ENCODE measurements at places on chromosomes 6 and 20.
A peak's percentile ranks its signal among the peaks of the same experiment; 100 is the strongest.

GRCh38 chr20:38805958-38806854 lies 709 bp downstream of the PPP1R16B start:
- DNase-seq = no peak

- DNase-seq = no peak
Measured at GRCh38 chr6:10237298-10238038, 177.4 kb downstream of the TFAP2A start.

GRCh38 chr6:168577496-168577895 lies 136.5 kb downstream of the SMOC2 start:
- no peak for DNase-seq

DNA sequence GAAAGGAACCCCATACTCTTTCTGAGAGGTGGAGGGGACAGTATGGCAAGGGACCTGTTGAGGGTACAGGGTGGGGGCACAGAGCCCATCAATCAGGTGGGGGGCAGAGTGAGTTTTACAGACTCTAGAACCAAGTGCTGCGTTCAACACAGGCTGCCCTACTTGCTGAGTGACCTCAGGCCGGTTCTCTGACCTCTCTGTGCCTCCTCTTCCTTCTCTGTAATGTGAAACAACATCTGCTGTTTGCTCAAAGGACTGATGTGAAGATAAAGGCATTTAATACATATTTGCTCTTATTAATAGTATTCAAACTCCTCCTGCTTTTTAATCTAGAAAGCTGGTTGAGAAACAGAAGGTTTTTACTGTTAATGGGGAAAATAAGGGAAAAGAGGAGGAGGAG lies 25.9 kb upstream of the APMAP start:
- no peak for DNase-seq

DNA sequence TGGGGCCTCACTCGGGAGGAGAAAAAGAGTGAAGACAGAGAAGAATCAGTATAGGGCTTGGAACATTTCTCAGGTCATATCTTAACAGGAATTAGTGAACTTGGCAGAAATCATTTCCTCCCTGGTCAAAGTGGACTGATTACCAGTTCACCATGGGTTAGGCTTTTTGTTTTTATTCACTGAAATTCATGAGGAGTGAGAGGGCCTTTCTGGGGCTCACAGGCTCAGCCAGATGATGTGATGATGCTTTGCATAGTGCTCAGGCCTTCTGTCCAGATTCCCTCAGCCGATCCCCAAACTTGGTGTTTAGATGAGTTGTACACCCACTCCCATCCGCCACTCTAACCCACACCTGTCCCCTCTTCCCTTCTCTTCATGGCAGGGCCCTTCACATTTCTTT lies 32.5 kb downstream of the SRSF3 start:
- no peak for DNase-seq

- DNase-seq = no peak
Measured at GRCh38 chr20:52303281-52303950, 111.8 kb upstream of the ZFP64 start.

GRCh38 chr20:48995589-48995988 lies 50.5 kb upstream of the CSE1L start:
- DNase-seq = no peak

DNA sequence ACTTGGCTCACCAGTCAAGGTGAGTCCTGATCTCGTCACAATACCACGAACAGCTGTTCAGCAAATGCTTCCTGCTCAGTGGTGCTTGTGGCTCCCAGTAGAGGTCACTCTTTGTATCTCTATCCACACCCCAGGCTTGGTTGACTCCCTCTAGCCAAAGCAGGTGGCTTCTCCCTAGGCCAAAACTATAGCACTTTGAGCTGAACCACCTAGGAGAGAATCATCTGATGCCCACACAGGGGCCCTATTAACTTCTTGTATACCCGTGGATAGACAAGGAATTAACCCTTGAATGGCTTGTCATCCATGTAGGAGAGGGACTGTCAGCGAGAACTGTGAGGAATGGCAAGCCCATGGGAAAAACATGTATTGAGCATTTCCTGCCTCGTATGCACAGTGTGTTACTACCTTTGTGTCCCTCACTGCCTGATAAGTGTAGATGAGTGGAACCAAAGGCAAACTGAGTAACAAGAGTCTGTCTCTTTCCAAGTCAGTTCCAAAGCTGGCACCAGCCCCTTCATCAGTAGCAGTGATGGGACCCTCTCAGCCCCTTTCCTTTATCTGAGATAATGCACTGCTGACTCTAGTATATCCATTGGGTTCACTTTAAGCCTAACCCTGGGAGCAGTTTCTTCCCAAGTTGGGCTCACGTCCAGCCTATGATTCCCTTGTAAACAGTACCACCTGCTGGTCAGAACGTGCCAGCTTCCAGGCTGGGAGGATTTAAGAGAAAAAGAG lies 42.5 kb downstream of the EIF2S2 start:
- DNase-seq = peak; percentile 70

DNA sequence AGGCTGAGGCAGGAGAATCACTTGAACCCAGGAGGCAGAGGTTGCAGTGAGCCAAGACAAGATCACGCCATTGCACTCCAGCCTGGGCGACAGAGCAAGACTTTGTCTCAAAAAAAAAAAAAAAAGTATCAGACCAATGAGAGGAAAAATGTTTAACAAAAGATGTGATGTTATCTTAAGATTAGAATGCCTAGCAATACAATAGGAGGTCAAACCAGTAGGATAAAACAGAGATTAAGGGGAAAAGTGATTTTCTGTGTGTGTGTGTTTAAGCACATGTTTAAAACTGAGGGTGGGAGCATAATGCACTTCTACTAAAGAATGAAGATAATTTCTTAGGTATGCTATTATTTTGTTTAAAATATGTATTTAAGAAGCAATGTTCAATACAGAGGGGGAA lies 17.9 kb downstream of the COL19A1 start:
- DNase-seq = peak; percentile 39

DNA sequence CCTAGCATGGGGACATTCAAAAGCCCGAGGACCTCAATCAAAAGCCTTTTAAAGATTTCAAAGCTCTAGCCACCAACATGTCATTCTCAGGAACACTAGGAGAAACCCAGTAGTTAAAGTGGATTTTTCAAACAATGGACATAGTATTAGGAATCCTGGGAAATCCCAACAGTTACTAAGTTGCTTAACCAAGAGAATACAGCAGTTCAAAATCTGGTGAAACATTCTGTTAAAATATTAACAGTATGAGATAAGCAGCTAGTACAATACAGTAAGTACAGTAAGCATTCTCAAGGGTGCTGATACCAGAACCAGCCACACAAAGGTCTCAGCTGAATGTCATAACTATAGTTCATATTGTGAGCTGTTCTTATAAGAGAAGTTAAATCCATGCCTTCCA lies 68.6 kb downstream of the CDK19 start:
- no peak for DNase-seq

- DNase-seq = no peak
Measured at GRCh38 chr6:133017581-133017980, 203.2 kb downstream of the RPS12 start.

GRCh38 chr20:13771853-13772453 lies 12.8 kb downstream of the ESF1 start:
- DNase-seq = no peak

DNA sequence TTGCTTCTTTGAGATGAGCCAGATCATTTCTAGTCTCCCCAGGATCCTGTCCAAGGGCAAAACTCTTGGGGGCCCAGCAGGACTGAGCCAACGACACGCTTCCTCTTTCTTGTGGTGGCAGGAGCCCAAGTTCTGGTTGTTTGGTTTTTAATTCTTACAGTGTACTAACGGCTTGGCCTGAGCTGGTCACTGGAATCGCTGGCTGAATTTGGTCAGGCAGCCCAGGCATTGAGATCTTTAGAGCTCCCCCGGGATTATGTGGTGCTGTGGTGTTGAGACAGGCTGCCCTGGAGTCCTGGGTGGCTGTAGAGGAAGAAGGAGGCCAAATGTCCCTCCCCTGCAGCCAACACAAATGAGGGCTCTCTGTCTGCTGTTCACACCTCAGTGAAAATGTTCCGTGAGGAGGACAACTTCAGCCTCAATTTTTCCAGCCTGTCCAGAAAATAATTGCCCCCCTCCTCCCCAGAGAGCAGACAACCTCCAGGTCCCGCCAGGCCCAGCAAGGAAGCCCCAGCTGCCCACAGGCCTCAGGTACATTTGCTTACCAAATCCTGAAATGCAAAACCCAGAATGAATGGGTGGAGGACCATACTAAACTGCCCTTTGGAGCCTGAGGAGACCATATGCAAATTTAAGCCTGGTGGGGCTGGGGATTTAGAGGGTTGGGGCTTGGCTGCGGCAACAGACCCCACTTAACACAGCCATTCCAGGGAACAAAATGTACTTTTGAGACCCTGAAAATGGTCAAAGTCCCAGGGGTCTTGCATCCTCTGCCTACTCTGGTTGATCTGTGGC lies 23.6 kb downstream of the BNIP5 start:
- DNase-seq = no peak

DNA sequence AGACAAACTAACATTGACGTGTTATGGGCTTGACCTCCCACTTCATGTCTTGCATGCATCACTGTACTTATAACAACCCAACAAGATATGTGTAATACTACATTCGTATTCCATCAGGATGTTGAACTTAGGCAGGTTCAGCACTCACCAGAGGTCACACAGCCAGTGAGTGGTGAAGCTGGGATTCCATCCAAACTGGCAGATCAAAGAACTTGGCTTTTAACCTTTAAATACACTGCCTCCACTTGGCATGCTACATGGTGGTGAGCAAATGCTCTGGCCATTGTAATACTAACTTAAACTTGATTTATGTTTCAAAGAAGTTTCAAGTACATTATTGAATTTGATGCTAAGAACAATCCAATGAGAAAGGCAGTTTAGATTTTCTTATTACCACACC lies 10.7 kb upstream of the HDDC2 start:
- DNase-seq = no peak

GRCh38 chr20:50595988-50596693 lies 86.0 kb downstream of the PTPN1 start:
- DNase-seq = no peak

- no peak for DNase-seq
Measured at GRCh38 chr6:3372912-3373554, 83.8 kb downstream of the SLC22A23 start.

GRCh38 chr20:38840053-38840893 lies 34.8 kb downstream of the PPP1R16B start:
- DNase-seq = no peak

- DNase-seq = no peak
Measured at GRCh38 chr6:37319856-37320480, 33.8 kb upstream of the RNF8 start.

DNA sequence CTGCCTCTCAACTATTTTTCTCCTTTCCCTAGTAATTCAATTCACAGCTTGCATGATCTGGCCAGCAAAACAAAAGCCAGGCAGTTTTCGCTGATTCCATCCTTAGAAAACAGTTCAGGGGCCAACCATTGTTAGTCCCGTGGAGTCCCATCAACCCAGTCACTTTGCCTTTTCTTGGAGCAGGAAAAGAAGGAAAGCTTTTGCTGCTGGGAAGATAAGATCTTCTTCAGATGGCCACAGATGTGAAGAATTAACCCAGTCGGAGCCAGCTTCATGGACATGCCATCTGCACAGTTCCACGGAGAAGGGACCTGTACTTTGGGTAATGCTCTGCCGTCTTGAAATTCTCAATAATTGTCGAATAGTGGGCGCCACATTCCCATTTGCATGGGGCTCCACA lies 76.9 kb upstream of the TSHZ2 start:
- no peak for DNase-seq
